ENCODE measurements at places on chromosomes 5 and 9.

- DNase-seq = no peak
Measured at GRCh38 chr5:638501-639252, 26.5 kb downstream of the CEP72 start.

DNA sequence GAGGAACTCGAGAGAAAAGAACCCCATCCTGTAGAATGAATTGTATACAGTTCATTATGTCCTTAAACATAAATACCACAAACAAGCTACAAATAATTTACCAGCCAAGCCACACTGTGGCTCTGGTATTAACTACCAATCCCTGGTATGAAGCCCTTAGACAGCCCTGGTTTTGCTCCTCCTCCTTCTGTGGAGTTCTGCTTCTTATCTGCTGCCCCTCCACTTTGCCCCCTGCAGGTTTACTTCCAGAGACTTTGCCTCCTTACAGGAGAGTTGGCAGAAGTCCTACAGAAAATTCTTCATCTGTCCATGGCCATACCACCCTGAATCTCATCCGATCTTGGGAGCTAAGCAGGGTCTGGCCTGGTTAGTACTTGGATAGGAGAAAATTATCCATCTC, 219.8 kb downstream of the ACTL7B start:
- DNase-seq = no peak

- no peak for DNase-seq
Measured at GRCh38 chr9:94979904-94980507, 253.5 kb downstream of the AOPEP start.

DNA sequence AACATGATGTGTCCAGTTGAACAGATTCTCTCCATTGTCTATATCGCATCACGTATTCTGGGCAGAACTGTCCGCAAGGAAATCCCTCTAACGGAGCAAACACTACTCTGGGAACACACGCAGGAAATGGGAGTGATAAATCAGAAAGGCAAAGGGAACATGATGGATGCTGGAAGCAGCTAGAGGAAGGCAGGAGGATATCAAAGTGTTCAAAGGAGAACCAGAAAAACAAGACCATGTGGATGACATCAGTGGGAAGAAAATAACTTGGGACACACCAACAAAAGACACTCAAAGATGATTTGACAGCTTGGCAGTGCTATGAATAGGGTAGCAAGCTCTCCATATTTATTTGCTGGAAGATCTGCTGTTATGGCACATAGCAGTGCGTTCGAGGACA, 142.9 kb downstream of the PLK2 start:
- no peak for DNase-seq

- DNase-seq = no peak
Measured at GRCh38 chr5:108753331-108753730, 5.6 kb downstream of the FER start.

DNA sequence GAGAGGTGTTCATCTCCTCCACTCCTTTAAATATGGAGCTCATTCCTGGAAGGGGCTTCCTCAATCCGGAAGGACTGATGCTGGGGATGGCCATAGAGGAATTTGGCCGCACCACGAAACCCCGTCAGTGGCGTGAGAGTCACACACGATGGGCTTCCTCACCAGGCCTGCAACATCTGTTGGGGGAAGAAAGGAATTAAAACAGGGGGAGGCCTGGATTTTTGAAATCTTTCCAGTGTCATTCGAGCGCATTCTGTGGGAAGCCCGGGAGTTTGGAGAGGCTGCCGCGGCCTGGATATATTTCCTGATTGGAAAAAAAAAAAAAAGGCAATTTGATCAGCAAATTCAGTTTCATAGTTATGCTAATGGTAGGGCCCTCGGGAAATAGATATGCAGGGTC, 76.3 kb upstream of the ORM1 start:
- no peak for DNase-seq

DNA sequence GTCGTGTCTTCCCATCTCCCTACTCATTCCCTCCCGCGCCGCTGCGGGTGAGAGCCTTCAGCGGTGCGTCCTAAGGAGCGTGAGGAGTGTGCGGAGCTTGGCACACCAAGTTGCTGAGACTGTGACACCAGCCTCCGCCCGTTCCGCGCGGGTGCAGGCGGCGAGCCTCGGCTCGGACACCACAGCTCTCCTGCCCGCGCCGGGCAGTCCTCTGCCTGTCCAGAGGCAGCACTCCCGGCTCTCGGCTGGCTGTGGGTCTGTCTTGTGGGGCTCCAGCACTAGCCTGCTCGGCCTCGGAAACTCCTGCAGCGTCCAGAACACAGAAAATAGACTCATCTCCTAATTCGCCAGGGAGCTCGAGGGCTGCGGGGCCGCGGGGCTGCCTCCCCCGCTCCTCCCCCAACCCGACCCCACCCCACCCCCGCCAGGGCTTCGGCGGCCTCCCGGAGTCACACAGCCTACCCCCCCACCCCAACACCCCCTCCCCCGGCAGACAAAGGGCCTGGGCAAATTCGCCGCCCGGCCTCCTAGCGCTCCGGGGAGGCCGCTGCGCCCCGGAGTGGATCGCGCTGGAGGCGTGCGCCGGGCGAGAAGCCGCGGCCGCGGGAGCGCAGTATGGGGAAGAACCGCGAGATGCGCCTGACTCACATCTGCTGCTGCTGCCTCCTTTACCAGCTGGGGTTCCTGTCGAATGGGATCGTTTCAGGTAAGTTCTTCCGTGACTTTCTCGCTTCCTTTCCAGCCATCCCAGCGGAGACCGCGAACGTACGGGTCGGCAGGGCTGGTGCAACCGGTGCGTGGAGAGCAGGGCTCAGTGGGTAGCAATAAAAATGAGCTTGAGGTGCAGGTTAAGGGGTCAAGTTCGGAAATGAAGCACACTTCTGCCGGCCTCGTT, at the start of gene ADAMTS19:
Gene ADAMTS19 (plus strand): TSS at position 522 of the 895 bp plus-strand sequence. CDS start 94 bp downstream, at position 616.
- peak; percentile 58 for DNase-seq

GRCh38 chr9:126589349-126589748, 24.4 kb upstream of the LMX1B start:
- no peak for DNase-seq

DNA sequence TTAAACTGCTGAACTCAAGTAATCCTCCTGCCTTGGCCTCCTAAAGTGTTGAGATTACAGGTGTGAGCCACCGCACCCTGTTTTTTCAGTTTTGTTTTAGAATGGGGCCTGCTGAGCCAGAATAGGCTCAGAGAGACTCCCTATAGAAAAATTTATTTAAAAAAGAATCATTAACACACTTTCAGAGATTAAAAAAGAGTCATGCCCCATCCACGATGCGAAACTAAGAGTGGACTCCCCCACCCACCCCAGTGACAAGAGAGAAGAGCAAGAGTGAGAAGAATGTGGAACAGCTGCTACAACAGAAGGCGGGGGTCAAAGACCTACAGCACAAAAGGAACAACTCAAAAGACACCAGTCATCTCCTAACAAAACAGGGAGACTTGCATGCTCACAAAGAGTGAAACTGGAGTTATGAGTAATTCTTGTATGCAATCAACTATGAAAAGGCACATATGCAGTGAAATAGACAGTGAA, 47.2 kb downstream of the GLDC start:
- DNase-seq = no peak

DNA sequence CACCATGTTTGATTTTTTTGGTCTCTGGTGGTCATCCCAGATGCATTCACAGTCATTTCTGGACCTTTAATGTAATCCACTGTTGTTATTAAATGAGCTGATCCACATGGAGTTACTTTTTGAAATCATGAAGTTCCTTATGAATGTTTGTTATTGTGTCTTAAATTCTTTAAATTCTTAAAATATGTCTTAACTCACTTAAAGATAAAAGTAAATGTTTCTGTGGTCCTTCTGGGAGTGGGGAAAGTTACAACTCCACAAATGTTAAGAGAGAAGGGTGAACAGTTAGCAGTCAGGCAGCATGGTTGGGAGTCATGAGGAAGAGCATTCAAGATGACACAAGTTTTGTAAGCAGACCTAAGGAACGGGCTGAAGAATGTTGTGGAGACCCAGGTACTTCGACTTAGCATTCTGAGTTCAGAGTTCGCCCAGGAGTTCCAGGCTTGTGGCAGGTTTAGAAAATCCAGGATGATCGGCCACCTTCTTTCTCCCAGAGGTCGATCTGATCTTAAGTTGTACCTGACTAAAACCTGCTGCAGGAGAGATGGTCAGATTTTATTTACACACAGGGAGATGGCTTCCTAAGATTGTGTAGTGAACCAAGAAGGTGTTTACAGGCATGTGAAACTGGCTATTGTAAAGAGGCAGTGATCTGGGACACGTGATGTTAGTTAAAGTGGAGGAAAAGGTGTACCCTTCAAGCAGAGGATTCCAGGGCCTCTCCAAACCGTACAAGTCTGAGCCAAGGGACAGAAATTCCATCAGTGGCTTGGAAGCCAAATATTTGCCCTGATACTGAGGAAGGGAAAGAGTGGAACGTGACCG, 17.2 kb downstream of the SLC1A1 start:
- no peak for DNase-seq

DNA sequence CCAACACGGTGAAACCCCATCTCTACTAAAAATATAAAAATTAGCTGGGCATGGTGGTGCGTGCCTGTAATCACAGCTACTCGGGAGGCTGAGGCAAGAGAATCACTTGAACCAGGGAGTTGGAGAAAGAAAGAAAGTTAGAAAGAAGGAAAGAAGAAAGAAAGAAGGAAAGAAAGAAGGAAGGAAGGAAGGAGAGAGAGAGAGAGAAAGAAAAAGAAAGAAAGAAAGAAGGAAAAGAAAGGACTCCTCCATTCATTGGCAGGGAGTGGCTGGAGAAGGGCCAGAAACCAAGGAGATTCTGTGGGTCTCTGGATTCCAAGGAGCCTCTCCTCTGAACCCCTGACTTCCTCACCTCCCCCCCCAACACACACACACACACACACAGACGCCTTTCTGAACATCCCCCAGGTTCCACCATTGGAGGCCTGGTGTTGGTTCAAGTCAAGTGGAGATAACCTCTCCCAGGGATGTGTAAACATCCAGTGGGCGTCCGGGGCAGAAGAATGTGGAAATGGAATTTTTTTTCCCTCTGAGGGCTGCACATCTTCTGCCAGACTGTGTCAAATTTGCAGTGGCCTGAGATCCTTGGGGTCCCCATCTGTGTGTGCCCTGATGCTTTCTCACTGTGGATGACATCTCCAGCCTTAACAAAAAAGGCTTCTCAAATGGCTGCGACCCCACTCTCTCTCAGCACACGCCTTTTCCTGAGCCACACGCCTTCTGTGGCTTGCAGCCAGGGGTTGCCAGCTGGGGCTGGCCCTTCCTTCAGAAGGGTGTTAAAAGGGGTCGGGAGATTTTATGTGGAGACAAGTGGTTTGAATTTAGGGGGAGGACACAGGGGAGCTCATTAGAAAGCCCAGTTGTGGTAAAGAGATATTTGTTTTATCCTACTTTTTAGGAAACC, 109.3 kb upstream of the HAND1 start:
- no peak for DNase-seq

DNA sequence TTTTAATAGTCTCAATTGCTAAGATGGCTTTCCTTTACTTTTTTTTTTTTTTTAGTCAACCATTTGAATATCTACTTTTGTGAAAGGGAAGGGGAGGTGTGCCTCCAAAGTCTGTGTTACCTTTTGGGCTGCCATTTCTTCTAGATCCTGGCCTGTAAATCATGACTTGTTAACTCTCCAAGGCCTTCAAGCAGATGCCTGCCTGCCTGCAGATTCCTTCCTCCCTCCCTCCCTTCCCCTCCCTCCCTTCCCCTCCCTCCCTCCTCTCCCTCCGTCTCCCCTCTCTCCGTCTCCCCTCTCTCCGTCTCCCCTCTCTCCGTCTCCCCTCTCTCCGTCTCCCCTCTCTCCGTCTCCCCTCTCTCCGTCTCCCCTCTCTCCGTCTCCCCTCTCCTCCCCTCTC, 73.1 kb downstream of the COMMD10 start:
- no peak for DNase-seq
